Stimulated activated CD4-positive, alpha-beta T cell treated with anti-CD3 and anti-CD28 coated beads, Interleukin-2, amount 100 ng/mL, for 4 hours (primary cell): ENCODE measurements at places on chromosomes 3 and 15.

DNA sequence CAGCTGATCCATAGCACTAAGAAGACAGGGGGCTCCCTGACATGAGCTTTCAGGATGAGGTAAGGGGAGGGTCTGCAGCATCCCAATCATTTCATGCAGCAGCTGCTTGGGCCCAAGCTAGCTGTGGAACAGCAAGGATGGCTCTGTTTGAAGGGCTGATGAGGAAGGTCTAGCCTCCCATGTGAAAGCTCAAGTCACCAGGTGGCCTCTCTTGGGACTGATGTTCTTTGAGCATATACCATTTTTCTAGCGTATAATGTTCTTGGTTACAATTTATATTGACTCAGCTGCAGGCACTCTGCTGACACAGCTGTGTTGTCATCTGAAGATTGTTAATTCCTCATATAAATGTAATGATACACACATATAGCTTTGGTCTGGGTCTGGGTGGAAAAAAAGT lies 87.0 kb downstream of the CD200R1L start:
- no peak for DNase-seq

GRCh38 chr3:70815817-70816216 lies 503.4 kb upstream of the MDFIC2 start:
- no peak for DNase-seq

DNA sequence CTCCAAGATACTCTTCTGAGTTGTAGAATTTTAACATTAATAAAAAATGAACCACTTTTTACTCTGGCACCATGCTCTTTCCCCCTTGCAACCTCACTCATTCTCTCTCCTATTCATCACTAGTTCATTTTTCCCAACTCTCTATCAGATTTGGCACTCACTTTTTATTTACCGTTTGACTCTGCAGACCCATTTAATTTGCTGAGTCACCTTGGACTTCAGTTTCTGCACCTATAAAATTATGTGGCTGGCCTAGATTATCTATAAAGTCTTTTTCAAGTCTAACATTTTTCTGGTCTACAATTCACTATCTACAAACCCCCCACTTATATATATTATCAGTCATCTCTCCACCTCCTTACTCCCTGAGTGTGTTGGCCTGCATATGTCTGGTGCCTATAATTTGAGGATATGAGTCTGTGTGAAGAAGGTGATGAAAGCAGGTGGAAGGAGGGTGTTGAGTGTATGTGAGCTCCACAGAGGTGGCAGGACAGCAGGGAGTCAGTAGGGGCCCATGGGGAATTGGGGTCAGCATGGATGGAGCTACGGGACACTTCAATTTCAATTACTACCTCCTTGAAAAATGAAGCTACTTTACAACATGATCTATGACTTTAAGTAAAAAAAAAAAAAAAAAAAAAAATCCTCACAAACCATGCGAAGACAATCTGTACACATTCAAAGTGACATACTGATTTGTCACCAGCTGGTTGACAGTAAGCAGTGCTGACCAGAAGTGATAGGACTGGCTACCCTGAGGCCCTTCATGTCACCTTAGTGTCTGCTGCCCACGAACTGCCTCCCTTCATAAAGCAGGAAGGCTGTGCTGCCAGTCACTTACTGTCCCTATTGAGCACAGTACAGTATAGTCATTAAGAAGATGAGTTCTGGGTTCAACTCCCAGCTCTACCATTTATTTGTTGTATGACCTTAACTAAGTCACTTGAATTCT lies 334.2 kb upstream of the IL12A start:
- DNase-seq, result no peak

- DNase-seq, result no peak
These were observed 41.1 kb upstream of the ARL8B start for GRCh38 chr3:5080779-5081550.

- no peak for DNase-seq
These were observed 395.2 kb downstream of the MECOM start for GRCh38 chr3:169268286-169268776.

DNA sequence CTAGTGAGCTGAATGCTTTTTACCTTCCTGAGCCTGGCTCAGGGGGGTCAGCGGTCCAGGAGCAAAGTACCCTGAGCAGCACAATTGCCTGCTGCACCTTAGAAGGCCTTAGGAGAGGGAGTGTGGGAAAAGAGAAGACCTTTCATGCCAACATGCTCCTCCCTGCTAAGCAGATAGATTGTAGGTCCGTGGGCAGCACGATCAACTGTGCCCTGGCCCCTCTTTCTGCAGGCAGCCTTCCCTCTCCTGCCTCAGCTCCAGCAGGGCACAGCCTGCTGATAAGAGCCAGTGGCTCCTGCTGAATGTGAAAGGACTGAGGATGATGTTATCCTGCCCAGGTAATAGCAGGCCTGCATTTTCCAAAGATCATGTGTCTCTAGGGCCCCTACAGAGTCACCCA lies 4.1 kb downstream of the CORO2B start:
- DNase-seq, result no peak

DNA sequence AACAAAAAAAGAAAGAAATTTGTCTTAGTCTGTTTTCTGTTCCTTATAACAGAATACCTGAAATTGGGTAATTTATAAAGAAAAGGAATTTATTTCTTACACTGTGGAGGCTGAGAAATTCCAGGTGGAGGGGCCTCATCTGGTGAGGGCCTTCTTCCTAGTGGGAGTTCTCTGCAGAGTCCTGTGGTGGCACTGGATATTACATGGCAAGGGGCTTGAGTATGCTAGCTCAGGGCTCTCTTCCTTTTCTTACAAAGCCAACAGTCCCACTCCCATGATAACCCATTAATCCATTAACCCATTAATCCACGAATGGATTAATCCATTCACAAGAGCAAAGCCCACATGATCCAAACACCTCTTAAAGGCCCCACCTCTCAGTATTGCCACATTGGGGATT lies 2.9 kb upstream of the SATB1 start:
- no peak for DNase-seq

- no peak for DNase-seq
These were observed 333.3 kb upstream of the THBS1 start for GRCh38 chr15:39247574-39247973.

- no peak for DNase-seq
These were observed 101.0 kb upstream of the CPNE4 start for GRCh38 chr3:132135628-132136333.

GRCh38 chr15:69881302-69881670 lies 216.4 kb downstream of the TLE3 start:
- DNase-seq, result no peak

GRCh38 chr3:123163141-123163540 lies 38.6 kb upstream of the SEC22A start:
- no peak for DNase-seq

DNA sequence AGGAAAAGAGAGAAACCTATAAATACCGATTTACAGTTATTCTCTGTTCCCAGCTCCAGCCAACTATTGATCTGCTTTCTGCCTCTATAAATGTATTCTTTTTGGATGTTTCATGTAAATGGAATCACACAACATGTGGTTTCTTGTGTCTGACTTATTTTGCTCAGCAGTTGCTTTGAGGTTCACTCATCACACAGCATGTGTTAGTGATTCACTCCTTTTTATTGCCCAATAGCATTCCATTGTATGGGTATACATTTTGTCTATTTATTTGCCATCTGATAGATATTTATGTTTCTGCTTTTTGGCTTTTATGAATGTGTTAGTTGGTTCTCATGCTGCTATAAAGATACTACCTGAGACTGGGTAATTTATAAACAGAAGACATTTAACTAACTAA lies 23.6 kb downstream of the CCR1 start:
- DNase-seq, result no peak

DNA sequence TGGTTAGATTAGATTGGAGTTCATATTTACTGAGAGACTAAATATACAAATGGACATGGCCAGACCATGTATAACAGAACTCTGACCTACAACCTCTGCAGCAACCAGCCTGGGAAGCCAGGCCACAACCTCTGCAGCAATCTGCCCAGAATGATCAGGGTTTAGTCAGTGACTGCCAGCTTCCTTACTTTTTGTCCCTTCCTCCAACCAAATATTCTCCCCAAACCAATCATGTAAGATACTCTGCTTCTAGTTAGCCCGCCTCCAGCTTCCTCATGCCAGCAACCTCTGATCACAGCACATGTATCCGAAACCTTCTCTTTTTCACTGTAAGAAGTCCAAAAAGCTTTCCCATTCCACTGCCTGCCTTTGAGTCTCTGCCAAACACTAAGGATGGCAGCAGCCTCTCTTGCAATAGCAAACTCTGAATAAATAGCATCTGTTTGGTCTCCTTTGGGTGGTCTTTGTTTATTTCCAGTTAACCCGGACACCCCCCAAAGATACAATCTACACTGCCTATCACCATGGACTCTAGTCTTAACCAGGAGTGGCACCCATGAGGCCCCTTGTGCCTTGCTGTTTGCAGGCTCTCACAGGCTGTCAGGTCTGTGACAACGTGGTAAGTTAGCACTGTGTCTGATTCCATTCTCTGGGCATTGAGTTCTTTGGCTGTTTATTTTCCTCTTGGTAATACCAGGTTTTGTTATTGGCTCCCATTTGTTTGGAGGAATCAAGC lies 102.2 kb downstream of the ERC2 start:
- DNase-seq, result no peak

GRCh38 chr3:160183345-160184076 lies 41.7 kb upstream of the C3orf80 start:
- no peak for DNase-seq

DNA sequence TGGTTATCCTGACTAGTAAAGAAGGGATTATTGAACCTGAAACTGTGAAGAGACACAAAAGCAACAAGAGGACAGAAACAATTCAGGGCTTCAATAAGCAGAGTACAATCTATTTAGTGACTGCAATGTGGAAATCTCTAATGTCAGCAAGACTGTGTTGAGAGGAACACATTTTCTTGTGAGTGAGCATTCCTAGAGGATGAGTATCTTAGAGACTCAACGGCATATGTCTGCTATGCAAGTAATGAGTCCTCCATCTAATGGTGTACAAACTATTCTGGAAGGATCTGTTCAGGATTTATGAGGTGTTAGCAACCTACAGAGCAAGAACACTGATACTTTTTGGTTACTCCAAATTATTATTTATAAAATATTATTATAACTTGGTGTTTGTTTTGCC lies 226.5 kb upstream of the NDN start:
- DNase-seq, result no peak

DNA sequence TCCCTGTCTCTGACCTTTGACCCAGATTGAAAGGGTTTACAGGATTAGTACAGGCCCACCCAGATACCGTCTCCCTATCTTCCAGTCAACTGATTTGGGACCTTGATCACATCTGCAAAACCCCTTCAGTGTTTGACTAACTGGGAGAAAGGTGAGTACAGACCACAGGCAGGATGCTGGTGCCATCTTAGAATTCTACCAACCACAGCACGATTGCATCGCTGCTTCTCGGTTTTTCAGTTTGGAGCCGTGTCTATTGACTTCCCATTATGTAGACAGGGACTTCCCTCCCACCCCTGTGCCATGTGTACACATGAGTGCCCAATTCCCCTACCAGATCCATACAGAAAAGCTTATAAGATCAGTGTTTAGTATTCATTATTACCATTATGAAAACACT lies 6.6 kb upstream of the KLF13 start:
- no peak for DNase-seq

DNA sequence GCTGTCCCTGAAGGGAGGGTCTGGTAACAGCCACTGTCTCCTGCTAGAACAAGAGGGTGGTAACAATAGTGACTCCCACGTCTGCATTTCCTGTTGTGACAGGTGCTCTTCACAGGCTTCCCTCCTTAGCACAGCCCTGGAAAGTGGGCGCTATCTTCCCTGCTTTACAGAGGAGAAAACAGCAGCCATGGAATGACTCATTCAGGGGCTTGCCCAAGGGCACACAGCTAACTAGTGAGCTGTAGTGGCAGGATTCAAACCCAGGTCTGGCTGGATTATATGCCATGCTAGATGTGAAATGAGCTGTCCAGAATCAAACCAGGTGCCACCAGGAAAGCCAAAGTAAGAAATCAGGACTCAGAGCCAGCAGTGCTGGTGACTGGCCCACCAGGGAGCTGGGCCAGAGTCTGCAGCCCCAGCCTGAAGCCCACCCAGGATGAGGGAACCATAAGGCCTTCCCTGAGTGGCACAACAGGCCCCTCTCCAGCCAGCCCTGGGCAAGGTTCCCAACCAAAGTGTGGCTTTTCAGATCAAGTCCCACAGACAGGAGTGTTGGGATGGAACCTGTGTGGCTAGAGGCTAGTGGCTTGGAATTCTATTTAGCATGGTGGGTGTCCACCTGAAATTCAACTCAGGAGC lies 102.4 kb downstream of the ETFA start:
- DNase-seq, result peak; percentile 12

DNA sequence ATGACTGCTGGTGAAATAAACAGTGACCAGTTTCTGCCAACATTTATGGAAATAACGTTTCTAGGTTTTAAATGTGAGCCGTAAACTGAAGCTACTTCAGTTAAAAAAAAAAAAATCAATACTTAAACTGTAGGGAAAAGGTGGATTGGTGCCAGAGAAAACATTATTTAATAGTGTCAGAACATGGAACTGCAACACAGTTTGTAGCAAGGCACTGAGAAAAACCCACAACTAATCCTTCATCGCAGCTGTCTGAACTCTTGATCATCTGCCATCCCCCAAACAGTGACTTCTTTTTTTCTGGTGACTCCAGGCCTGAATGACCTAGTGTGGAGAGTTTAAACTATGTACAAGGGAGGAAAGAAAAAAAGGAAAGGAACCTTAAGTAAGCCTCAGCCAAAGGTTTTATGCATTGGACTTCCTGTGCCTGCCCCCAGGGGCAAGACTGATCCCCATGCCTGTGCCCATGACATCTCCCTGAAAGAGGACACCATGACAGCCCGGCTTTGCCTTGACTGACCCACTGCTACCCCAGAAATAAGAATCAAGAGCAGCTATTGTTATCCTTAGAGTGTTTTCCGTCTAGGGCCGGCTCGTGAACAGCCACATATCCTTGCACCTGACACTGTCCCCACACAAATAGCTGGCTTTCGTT lies 33.1 kb downstream of the CRTAP start:
- DNase-seq, result no peak

- no peak for DNase-seq
These were observed 153.7 kb downstream of the ANO10 start for GRCh38 chr3:43468133-43468532.

DNA sequence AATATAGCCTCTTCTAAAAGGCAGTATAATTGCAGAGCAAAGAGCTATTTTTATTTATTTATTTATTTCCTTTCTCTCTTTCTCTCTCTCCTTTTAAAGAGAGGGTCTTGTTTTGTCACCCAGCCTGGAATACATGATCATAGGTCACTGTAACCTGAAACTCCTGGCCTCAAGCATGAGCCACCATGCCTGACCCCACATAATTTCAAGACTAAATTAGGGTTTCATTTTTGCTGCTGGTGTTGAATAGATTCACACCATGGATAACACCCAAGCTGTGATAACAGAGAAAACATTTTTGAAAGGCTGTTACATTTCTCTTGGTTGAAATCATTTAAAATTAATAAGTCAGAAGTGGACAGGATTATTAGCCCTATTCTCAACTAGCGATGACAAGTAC lies 131.6 kb downstream of the LEKR1 start:
- no peak for DNase-seq

DNA sequence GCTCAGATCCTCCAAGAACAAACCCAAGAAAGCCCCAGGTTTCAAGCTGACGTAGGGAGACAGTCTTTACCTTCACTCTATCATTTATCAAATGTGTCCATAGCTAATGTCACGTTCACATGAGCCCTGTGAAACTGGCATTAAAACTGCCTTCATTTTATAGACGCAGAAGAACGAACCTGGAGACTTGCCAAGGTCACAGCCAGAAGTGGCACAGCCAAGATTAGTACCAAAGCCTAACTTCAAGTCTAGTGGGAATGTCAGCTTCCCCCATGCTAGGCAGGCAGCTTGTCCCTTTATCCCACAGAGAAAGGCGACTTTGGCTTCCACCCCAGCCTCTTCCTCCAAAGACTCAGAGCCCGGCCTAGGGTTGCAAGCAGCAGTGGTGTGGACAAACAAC lies 517.2 kb downstream of the SHQ1 start:
- no peak for DNase-seq

GRCh38 chr15:80414546-80415357 lies 10.6 kb downstream of the ARNT2 start:
- no peak for DNase-seq
